ENCODE measurements at places on chromosomes 5 and 9.

DNA sequence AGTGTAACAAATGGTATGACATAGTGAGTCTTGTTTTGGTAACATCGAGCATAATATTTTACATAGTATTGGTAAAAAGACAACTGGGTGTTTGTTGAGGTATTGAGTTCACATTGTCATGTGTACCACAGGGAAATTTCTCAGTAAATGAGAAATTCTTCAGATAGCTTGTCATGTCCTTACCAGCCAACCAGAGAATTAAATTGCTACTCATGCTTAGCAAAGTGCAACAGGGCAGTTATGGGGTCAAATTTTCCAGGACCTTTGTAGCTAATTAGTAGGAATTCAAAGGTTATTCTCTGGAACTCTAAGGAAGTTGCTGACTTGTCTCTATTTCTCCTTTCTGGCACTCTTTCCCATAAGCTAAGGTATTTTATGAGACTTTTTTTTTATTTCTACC, 595.7 kb downstream of the EFNA5 start:
- no peak for DNase-seq

DNA sequence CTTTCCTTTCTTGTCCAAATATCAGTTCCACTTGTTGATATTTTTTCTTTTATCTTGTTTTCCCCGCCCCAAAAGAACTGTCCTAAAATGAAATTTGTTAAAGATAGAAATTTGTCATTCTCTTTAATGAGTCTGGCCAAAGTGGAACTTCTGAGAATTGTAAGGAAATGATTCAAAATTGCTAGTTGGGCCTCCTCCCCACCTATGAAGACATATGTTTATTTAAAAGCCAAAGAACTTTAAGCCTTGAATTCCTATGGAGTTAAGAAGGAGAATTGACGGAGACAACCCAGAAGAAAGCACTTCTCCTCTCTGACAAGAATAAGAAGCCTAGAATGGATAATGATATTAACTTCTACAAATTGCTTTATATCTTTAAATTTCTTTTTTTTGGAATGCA, 59.1 kb upstream of the ALDH1A1 start:
- DNase-seq: no peak

DNA sequence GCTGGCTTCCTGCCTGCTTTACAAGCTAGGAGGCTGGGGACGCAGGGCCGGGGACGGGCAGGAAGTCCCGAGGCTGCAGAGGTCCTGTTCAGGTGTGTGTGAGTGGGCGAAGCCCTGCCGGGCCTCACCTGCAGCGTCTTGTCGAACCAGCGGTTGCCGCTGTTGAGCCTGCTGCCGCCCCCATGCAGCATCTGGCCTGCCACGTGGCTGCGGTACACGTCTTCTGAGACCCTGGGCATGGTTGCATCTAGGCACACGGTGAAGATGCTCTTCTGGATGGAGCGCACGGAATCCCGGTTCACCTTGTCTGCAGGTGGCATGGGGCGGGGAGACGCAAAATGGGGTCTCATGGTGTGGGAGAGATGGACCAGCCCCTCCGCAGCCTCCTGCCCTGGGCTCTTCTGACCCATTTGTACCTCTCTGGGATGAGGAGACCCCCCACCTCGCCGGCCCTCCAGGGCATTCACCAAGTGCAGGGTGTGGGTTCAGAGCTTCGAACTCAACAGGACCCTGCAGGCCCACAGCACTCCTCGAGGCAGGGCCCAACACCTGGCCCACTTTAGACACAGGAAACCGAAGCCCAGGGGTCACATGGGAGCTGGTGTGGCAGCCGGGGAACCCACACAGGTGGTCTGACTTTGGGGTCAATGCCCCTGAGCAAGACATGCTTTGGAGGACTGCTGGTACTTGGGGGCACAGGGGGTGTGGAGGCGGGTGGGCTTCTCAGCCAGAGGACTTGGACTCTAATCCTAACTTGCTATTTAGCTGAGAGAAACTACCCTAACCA, 10.0 kb downstream of the CRAT start:
- DNase-seq: no peak

DNA sequence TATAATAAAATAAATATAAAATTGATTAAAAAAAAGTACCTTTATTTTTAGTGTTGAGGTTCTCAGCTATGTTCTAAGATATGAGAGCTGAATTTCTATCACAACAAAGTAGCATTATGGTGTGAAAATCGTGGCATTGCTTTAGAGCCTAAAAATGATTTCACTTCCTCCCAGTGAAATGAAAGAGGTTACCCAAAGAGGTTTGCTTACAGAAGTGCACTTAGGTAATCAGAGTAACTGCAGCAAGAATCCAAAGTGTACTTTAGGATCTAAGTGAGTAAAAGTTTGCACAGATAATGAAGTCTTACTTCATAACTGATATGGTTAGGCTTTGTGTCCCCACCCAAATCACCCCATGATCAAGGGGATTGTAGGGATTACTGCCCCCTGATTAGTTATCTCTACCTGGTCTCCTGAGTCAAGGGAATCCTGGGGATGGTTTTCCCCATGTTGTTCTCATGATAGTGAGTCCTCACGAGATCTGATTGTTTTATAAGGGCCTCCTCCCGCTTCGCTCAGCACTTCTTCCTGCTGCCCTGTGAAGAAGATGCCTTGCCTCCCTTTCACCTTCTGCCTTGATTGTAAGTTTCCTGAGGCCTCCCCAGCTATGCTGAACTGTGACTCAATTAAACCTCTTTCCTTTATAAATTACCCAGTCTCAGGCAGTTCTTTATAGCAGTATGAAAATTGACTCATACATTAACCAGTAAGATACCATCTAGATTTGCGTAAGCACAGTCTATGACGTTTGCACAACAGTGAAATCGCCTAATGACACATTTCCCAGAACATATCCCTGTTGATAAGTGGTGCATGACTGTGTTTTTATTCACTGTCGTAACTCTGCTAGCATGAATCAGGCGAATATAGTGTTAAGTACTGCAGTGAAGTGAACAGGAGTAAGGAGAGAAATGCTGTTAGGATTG, 40.3 kb upstream of the LRRC70 start:
- DNase-seq: no peak

DNA sequence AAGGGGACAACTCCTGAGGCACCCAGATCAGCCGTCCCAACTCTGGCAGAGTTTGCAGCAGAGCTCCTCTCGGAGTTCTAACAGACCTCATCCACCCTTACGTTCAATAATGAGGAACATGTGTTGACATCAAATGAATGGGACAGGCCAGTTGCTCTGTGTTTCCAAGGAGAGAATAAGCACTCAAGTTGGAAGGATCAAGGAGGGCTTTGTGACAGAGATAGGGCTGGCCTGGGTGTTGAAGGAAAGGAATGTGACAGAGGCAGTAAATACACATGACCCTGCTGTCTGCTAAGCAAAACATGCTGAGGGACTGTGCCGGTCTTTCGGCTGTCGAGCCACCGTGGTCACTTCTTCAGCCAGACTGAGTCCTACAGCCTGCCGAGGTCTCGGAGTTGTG, 48.2 kb downstream of the GPR107 start:
- DNase-seq: no peak

DNA sequence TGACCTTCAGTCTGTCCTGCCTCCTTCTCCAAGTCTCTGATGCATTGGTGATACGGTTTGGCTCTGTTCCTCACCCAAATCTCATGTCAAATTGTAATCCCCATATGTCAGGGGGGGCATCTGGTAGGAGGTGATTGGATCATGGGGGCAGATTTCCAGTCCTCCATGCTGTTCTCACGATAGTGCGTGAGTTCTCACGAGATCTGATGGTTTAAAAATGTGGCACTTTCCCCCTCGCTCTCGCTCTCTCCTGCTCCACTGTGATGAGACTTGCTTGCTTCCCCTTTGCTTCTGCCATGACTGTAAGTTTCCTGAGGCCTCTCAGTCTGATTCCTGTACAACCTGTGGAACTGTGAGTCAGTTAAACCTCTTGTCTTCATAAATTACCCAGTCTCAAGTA, 14.7 kb upstream of the ANKRD34B start:
- DNase-seq: no peak

DNA sequence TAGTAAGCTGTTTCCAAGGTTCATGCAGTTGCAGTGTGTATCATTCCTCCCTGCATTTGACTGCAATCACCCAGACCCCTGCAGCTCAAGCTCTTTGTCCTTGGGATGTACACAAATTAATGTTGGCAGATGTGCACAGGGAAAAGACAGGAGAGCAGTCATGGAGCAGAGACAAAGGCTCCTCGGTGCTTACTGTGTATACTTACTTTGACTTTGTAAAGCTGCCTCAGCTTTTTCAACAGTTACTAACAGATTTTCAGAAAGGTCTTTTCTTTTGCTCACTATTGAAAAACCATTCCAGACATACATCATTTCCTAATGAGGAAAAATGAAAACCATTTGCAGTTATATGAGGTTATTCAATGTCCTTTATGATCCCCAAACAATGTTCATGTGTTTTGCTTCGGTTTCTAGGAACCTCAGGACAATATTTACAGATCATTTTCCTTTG, 124.9 kb downstream of the TTC39B start:
- no peak for DNase-seq

DNA sequence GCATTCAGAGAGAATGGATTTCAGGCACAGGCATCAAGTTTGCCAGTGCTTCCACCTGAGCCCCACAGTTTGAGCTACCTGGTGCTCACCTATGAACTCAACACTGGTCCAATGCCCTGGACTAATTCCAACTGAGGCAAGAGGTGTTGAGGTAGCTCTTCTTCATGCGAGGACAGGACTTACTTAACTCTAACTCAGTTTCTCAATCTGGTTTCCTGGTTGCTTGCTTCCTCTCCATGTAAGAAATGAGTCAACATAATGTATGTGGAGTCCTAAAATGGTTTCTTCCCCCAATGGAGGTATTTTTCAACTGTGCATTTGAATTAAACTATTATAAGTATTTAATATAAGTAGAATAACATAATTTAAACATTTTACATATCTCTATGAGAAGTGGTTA, 523.6 kb upstream of the DAB2 start:
- DNase-seq: no peak

DNA sequence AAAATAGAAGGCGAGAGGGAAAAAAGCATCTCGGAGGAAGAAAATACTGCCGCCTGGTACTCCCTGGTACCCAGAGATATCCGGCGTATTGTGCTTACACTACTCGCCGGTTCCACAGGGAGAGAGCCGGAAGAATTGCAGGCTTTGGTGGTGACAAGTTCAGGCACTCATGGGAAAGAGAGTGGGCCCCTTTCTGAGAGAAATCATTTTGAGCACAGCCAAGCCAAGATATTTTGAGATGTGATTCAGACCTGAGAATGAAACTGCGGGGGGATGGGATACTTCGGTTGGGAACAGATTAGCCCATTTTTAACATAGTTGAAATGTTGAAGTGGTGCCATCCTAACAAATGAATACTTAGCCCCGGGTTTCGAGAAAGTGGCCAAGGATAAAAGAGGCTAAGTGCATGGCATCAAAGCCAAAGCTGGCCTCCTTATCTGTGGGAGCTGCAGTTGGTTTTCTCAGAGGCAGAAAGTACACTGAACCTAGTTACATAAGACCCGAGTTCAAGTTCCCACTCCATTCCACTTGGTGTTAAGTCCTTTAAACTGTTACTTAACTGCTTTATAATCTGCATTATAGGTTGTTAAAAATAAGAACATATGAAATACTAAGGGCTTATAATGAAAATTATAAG, 62.7 kb downstream of the SLC1A3 start:
- no peak for DNase-seq

DNA sequence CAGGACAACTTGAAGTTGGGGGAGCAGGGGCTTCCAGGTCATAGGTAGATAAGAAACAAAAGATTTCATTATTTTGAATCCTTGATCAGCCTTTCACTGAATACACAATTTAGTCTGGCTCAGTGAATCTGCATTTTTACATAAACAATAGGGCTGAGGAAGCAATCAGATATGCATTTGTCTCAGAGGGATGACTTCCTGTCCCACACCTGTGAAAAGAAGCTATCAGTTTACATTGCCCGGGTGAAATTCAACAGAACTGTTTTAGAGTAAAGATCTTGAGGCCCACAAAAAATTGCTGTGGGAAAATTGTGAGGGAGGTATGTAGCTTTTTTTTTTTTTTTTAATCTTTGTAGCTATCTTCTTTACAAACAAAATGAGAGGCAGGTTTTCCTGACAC, 38.3 kb downstream of the DNAJB5 start:
- no peak for DNase-seq

- DNase-seq: no peak
Measured at GRCh38 chr5:149829954-149830353, 99.8 kb downstream of the PPARGC1B start.

DNA sequence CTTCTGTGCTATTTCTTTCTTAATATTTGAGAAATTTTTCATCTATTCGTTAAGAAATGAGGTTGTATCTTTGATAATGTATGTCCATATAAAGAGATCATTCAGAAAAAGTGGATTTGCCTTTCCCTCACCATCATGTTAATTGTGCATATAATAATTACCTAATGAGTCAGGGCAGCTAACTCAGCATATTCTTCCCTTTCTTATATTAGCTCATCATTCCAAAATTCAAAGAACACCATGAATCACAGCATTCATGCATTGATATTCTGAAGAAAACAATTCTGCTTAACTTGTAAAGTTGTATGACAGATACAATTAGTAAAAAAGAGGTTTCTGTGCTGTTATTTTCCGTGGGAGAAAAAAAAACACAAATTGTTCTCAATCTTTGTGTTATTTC, 630.6 kb downstream of the TLE1 start:
- no peak for DNase-seq

GRCh38 chr9:19471737-19472648, 63.2 kb downstream of the ACER2 start:
- DNase-seq: no peak

- no peak for DNase-seq
Measured at GRCh38 chr5:136197462-136198142, 4.6 kb upstream of the SMIM32 start.

GRCh38 chr5:52743970-52744369, 43.7 kb upstream of the ITGA1 start:
- DNase-seq: no peak

GRCh38 chr5:14036947-14037346, 92.5 kb upstream of the DNAH5 start:
- no peak for DNase-seq

GRCh38 chr5:79702606-79703380, 13.2 kb downstream of the CMYA5 start:
- no peak for DNase-seq

DNA sequence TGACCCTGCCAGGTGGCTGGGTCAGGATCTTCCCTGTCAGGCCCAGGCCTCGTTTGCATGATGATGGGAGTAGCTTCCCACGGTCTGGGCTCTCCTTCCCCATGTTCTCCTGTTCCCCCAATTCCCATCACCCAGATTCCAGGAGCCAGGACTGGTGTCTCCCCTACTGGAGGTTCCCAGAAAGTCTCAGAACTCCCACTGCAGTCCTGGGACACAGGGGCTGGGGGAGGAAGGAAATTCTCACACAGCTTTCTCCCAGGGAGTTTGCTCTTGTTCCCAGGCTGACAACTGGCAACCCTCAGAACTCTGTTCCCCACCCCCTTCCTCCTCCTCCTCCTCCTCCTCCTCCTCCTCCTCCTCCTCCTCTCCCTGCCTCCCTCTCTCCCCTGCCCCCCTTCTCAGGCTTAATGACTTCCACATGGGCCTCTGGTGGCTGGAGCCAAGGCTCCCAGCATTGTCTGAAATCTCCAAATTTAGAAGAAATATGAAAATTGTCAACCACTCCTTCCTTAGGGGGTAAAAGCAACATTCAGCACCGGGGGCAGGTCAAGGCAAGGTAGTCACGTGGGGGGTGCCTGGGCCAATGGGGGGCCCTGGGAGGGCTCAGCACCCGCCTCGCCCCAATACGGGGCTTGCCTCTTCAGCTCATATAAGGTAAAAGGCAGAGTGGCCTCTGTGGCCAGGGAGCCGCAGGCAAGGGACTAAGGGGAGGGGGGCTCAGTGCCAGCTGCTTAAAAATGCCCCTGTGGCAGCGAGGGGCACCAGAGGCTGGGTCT, 27.3 kb upstream of the IL17B start:
- DNase-seq: no peak

GRCh38 chr9:70034271-70034711, 9.4 kb upstream of the MAMDC2 start:
- no peak for DNase-seq

GRCh38 chr5:58064801-58065200, 395.1 kb downstream of the PLK2 start:
- no peak for DNase-seq
